ENCODE measurements at places on chromosomes 2 and 18. TPM values are rescaled to one million over a fixed set of nuclear protein-coding genes. Genes with fewer than 3 reads are reported as not detected.

GRCh38 chr2:229392196-229392595 is 121.1 kb upstream of the PID1 start:
- H3K4me1 ChIP-seq, result no peaks in the 10 kb centered on the region
- H3K4me3 ChIP-seq, result no peak overlapping the region
- no peaks in the 10 kb centered on the region for H3K36me3 ChIP-seq
- no peak for DNase-seq
- H3K27ac ChIP-seq, result no peak overlapping the region

CHRND gene
- total RNA-seq, result not detected

TFPI gene
- not detected for total RNA-seq

- no peak overlapping the region for H3K4me3 ChIP-seq
- no peak for DNase-seq
- peaks cover 1% of the 10 kb centered on the region for H3K27me3 ChIP-seq
Measured at GRCh38 chr2:15006667-15007066, 374.1 kb downstream of the LRATD1 start.

ERICH2 gene
- total RNA-seq, result not detected

DNA sequence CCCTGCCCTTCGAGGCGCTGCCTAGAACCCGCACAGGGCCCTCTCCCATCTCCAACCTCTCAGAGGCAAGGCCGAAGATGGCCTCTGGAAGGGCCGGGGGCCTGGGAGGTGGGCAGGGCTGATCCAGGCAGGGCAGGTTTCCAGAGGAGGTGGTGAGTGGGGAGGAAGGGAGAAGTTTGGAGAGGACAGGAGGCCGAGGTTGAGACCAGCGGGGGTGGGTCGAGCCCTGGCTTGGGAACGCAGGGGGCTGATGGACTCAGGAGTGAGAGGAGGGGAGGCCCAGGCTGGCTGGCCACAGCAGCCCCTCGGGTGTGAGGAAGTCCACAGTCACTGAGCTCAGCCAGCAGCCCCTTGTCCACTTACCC is 10.5 kb downstream of the CAPN10 start:
- no peak for DNase-seq
- H3K36me3 ChIP-seq, result peaks cover 44% of the 10 kb centered on the region
- H3K27me3 ChIP-seq, result no peaks in the 10 kb centered on the region
- no peak overlapping the region for H3K27ac ChIP-seq
- no peak overlapping the region for H3K4me3 ChIP-seq
- no peaks in the 10 kb centered on the region for H3K4me1 ChIP-seq

GRCh38 chr2:632471-632870 is 44.7 kb downstream of the TMEM18 start:
- no peak overlapping the region for H3K27ac ChIP-seq
- H3K4me3 ChIP-seq, result no peak overlapping the region
- no peak for DNase-seq
- H3K4me1 ChIP-seq, result peaks cover 4% of the 10 kb centered on the region
- H3K27me3 ChIP-seq, result peaks cover 4% of the 10 kb centered on the region

GRCh38 chr18:68803356-68803755 is 5.5 kb downstream of the CCDC102B start:
- DNase-seq, result no peak
- no peaks in the 10 kb centered on the region for H3K4me1 ChIP-seq
- no peaks in the 10 kb centered on the region for H3K36me3 ChIP-seq
- no peak overlapping the region for H3K4me3 ChIP-seq
- no peak overlapping the region for H3K27ac ChIP-seq
